CD8-positive, alpha-beta memory T cell (primary cell): ENCODE measurements at places on chromosomes 3 and 15. TPM values are rescaled to one million over a fixed set of nuclear protein-coding genes. Genes with fewer than 3 reads are reported as not detected.

- no peak overlapping the region for H3K4me3 ChIP-seq
- H3K4me1 ChIP-seq, result no peaks in the 10 kb centered on the region
- H3K36me3 ChIP-seq, result no peaks in the 10 kb centered on the region
- DNase-seq, result no peak
- H3K27ac ChIP-seq, result no peak overlapping the region
These were observed 101.3 kb downstream of the MYH15 start for GRCh38 chr3:108408883-108409799.

- no peaks in the 10 kb centered on the region for H3K27me3 ChIP-seq
- H3K4me1 ChIP-seq, result no peaks in the 10 kb centered on the region
- H3K4me3 ChIP-seq, result no peak overlapping the region
- no peak overlapping the region for H3K27ac ChIP-seq
- no peaks in the 10 kb centered on the region for H3K36me3 ChIP-seq
- no peak for DNase-seq
These were observed 377.1 kb upstream of the TPM1 start for GRCh38 chr15:62665449-62665848.

DNA sequence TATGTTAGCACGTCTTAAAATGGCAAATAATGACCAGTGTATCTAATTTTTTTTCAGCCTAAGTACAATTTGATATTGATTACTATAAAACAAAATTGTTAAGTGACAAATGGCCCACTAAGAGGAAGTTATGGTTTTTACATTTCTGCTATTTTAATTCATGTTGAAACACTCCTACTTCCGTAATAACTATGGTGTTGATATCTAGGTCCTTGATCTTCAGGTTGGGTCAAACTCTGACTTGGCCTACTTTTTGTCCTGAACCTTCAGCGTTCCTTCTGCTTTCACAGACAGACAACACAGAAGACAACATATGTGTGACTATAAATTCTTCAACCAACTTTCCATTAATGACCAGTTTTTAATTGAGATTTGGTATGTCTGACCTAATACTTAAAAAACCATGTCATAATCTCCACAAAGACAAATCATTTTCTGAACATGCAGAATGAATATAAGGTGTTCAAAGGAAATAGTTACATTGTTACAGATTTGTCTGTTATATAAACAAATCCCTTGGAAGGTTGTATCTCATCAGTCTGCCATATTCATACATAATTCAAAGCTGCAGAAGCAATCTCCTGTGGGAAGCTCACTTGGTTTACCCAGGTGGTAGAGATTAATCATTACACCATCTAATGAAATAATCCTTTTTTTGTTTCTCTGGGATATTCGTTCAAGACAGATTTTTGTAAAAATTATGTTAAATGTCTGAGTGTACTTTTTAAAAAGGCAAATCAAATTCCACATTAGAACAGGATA lies 92.1 kb upstream of the TSPAN3 start:
- no peaks in the 10 kb centered on the region for H3K27me3 ChIP-seq
- no peak for DNase-seq
- H3K27ac ChIP-seq, result no peak overlapping the region
- peaks cover 23% of the 10 kb centered on the region for H3K4me1 ChIP-seq
- no peaks in the 10 kb centered on the region for H3K36me3 ChIP-seq

LRRIQ4 gene
- polyA plus RNA-seq, result not detected

CLDN18 gene
- not detected for polyA plus RNA-seq

GRCh38 chr3:171827836-171828458 lies 15.2 kb upstream of the TMEM212 start:
- no peaks in the 10 kb centered on the region for H3K36me3 ChIP-seq
- no peaks in the 10 kb centered on the region for H3K4me1 ChIP-seq
- H3K4me3 ChIP-seq, result no peak overlapping the region

DNA sequence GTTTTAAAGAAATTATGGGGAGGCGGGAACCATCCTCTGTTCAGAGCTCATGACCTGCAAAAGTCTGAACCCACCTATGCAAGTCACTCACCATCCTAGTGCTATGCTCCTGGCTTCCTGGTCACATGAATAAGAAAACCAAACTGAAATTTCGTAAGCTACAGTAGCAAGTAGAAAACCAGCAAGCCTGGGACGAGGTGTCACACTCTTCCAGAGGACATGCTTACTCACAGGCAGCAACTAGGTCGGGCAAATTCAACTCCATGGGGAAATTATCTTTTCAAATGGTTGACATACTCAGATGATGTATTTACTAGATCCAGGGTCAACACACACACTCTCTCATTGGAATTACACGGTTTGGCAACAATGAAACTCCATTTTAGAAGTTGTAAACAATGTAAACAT lies 31.3 kb downstream of the LDHAL6B start:
- H3K4me3 ChIP-seq, result no peak overlapping the region
- H3K36me3 ChIP-seq, result no peaks in the 10 kb centered on the region
- no peaks in the 10 kb centered on the region for H3K27me3 ChIP-seq
- no peak overlapping the region for H3K27ac ChIP-seq

GRCh38 chr3:124519591-124520194 lies 210.6 kb upstream of the UMPS start:
- H3K4me3 ChIP-seq, result no peak overlapping the region
- no peaks in the 10 kb centered on the region for H3K27me3 ChIP-seq
- no peak for DNase-seq
- no peaks in the 10 kb centered on the region for H3K4me1 ChIP-seq

NAA80 gene
- 19.3 TPM for polyA plus RNA-seq

DNA sequence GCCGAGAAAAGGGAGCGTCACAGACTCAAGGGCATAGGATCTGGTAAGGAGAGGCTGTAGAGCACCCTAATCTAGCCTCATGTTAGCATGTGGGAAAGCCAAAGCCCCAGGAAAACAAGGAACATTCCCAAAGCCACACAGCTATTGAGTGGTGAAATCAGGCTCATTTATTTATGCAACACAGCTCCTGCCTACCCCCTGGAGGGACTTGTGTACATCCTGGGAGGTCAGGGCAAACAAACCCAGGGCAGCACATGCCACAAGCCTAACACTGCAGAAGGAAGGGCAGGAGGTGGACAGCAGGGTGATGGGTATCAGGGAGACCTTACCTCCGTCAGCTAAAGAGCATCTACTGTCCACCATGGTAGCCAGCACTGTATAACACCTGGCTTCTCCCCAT lies 283.5 kb downstream of the RPLP1 start:
- no peaks in the 10 kb centered on the region for H3K4me1 ChIP-seq
- DNase-seq, result no peak
- H3K36me3 ChIP-seq, result no peaks in the 10 kb centered on the region
- no peak overlapping the region for H3K4me3 ChIP-seq
- H3K27ac ChIP-seq, result no peak overlapping the region

DNA sequence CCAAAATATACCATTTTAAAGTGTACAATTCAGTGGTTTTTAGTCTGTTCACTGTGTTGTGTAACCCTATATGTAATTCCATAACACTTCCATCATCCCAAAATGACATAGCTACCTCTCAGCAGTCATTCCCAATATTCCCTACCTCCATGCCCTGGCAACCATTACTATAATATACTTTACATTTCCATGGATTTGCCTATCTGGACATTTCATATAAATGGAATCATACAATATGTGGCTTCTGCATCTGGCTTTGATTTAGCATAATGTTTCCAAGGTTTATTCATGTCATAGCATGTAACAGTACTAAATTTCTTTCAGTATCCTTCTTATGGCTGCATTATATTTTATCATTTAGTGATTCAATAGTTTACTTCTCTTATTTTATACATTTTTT lies 25.3 kb downstream of the FAM98B start:
- H3K4me3 ChIP-seq, result no peak overlapping the region
- H3K27me3 ChIP-seq, result no peaks in the 10 kb centered on the region
- no peak for DNase-seq
- H3K36me3 ChIP-seq, result peaks cover 22% of the 10 kb centered on the region
- H3K4me1 ChIP-seq, result peaks cover 26% of the 10 kb centered on the region

RBP2 gene
- polyA plus RNA-seq, result not detected

GRCh38 chr3:17234382-17234781 lies 349.6 kb downstream of the PLCL2 start:
- no peak for DNase-seq
- H3K4me1 ChIP-seq, result peaks cover 9% of the 10 kb centered on the region
- H3K36me3 ChIP-seq, result no peaks in the 10 kb centered on the region
- no peaks in the 10 kb centered on the region for H3K27me3 ChIP-seq
- no peak overlapping the region for H3K27ac ChIP-seq
- H3K4me3 ChIP-seq, result no peak overlapping the region

- no peaks in the 10 kb centered on the region for H3K36me3 ChIP-seq
- DNase-seq, result no peak
- H3K4me1 ChIP-seq, result no peaks in the 10 kb centered on the region
- H3K27me3 ChIP-seq, result no peaks in the 10 kb centered on the region
These were observed 25.4 kb downstream of the PLA2G4F start for GRCh38 chr15:42131006-42131405.

TPM1 gene
- polyA plus RNA-seq, result 8.3 TPM

GRCh38 chr3:111782943-111783342 lies 76.1 kb upstream of the PHLDB2 start:
- DNase-seq, result no peak
- no peaks in the 10 kb centered on the region for H3K27me3 ChIP-seq
- no peak overlapping the region for H3K27ac ChIP-seq
- H3K4me1 ChIP-seq, result no peaks in the 10 kb centered on the region

WDR93 gene
- 0.08 TPM for polyA plus RNA-seq

- H3K27ac ChIP-seq, result no peak overlapping the region
- no peaks in the 10 kb centered on the region for H3K36me3 ChIP-seq
- H3K4me1 ChIP-seq, result no peaks in the 10 kb centered on the region
- no peak overlapping the region for H3K4me3 ChIP-seq
These were observed 304.6 kb upstream of the TBC1D5 start for GRCh38 chr3:18047052-18047451.

DNA sequence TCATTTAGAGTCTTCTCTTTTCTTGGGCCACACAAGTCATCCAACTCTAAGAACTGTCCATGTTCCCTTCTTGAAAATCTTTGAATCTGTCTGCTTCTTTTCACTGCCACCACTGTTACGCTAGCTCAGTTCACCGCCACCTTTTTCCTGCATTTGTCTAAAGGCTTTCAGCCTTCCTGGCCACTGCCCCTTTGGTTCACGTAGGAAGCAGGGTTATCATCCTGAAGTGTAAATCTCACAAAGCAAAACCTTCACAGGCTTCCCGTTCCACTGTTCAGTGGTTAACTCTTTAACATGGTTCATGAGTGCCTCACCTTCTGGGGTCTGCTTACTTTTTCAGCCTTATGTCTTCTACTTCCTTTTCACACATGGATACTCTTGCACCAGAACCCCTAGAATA lies 26.3 kb upstream of the CCDC39 start:
- DNase-seq, result no peak
- no peak overlapping the region for H3K27ac ChIP-seq
- no peaks in the 10 kb centered on the region for H3K36me3 ChIP-seq
- H3K27me3 ChIP-seq, result no peaks in the 10 kb centered on the region
- H3K4me1 ChIP-seq, result no peaks in the 10 kb centered on the region
- H3K4me3 ChIP-seq, result no peak overlapping the region

CCNB2 gene
- 0.51 TPM for polyA plus RNA-seq

DNA sequence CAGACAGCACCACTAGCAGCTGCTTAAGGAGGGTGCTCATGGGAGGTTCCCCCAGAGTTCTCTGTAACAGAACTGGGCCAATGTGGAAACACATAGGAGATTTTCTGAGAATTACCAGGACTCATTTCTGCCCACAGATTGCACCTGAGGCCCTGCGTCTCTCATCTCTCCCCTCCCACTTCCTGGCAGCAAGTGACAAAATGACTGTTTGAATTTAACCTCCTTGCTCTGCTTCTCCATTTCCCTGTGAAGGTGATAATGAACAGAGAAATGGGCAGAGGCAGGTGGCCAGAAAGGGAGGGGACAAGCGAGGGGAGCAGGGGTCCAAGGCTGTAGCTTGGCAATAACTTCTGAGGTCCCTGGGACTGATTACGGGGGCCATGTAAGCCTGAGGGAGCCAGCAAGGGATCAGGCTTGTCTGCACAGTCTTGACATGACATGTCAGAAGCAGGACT lies 8.0 kb downstream of the EPHB1 start:
- DNase-seq, result no peak
- no peaks in the 10 kb centered on the region for H3K4me1 ChIP-seq
- H3K36me3 ChIP-seq, result no peaks in the 10 kb centered on the region
- H3K27me3 ChIP-seq, result no peaks in the 10 kb centered on the region
- no peak overlapping the region for H3K27ac ChIP-seq
- no peak overlapping the region for H3K4me3 ChIP-seq

GRCh38 chr15:63319065-63319464 lies 41.7 kb downstream of the APH1B start:
- H3K27ac ChIP-seq, result no peak overlapping the region
- no peaks in the 10 kb centered on the region for H3K36me3 ChIP-seq
- no peak for DNase-seq
- H3K4me1 ChIP-seq, result no peaks in the 10 kb centered on the region
- no peak overlapping the region for H3K4me3 ChIP-seq

GRCh38 chr3:73433687-73434086 lies 191.1 kb downstream of the PDZRN3 start:
- H3K4me1 ChIP-seq, result no peaks in the 10 kb centered on the region
- H3K4me3 ChIP-seq, result no peak overlapping the region
- H3K27me3 ChIP-seq, result no peaks in the 10 kb centered on the region
- H3K27ac ChIP-seq, result no peak overlapping the region

- no peaks in the 10 kb centered on the region for H3K27me3 ChIP-seq
- no peaks in the 10 kb centered on the region for H3K4me1 ChIP-seq
- H3K27ac ChIP-seq, result no peak overlapping the region
- H3K4me3 ChIP-seq, result no peak overlapping the region
- no peak for DNase-seq
- no peaks in the 10 kb centered on the region for H3K36me3 ChIP-seq
These were observed 56.4 kb downstream of the MINDY4B start for GRCh38 chr3:150848864-150849263.

MFN1 gene
- 12.1 TPM for polyA plus RNA-seq

ZNF501 gene
- polyA plus RNA-seq, result 2.9 TPM

GOLGA8S gene
- not detected for polyA plus RNA-seq

- no peak for DNase-seq
- no peak overlapping the region for H3K4me3 ChIP-seq
- peaks cover 11% of the 10 kb centered on the region for H3K4me1 ChIP-seq
These were observed 18.5 kb downstream of the TNK2 start for GRCh38 chr3:195889870-195890295.

DNA sequence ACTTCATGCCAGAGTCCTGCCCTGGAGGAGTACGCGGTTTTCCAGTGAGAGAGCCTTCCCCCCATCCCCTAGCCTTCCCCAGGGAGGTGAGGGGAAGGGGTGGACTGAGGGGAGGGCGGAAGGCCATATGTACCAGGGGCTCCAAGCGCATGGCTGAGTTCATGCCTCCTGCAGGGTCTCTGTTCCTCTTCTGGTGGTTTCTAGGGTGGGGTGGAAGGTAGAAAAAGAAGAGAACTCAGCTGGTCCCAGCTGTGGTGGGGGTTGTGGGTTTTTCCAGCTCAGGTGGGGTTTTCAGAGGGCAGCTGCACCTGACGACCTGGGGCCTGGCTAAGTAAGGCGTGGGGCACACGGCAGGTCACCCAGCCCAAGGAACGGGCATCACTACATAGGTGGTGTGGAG lies 10.7 kb upstream of the IQSEC1 start:
- DNase-seq, result no peak
- no peaks in the 10 kb centered on the region for H3K27me3 ChIP-seq
- no peaks in the 10 kb centered on the region for H3K36me3 ChIP-seq

- H3K4me1 ChIP-seq, result no peaks in the 10 kb centered on the region
- H3K27ac ChIP-seq, result no peak overlapping the region
- H3K36me3 ChIP-seq, result no peaks in the 10 kb centered on the region
- no peak overlapping the region for H3K4me3 ChIP-seq
These were observed 45.2 kb upstream of the SYNPR start for GRCh38 chr3:63232764-63233396.
